ENCODE measurements at places on chromosomes 12 and 14.
A peak's percentile ranks its signal among the peaks of the same experiment; 100 is the strongest.

GRCh38 chr12:113475451-113476175 is 3.9 kb upstream of the LHX5 start:
- no peak for DNase-seq

- DNase-seq: no peak
Measured at GRCh38 chr14:36955376-36955775, 217.0 kb downstream of the SLC25A21 start.

DNA sequence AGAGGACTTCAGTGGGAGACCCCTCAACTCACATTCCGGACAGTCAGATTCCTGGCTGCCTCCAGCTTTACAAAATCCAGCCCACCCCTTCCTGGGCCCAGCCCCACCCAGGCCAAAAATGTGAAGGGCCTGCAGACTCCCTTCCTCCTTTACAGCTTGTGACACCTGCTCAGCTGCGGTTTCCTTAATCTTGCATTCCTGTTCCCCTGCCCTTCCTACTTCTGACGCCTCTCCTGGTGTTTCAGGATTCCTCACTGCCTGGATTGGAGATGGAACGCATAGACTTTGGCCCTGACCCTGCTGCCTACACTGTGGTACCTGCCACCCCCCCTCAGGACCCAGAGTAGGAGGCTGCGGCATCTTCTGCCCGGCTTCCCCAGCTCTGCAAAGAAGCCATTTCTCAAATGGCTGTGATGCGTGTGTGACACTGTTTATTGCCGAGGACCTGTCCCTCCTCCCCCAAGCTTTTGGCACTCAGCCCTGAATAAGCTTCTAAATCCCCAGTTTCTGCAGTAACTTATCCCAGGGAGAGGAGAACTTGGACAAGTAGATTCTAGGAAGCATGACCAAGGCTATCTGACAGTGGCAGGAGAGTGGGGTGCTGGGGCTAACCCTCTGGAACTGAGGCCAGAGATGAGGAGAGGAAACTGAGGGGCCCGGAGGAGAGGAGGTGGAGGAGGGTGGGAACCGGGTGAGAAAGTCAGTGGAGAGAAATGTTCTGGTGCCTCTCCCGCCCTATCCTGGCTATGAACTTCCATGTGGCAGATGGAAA is 24.9 kb upstream of the BCDIN3D start:
- no peak for DNase-seq

GRCh38 chr12:26027401-26027800 is 68.9 kb downstream of the RASSF8 start:
- no peak for DNase-seq

DNA sequence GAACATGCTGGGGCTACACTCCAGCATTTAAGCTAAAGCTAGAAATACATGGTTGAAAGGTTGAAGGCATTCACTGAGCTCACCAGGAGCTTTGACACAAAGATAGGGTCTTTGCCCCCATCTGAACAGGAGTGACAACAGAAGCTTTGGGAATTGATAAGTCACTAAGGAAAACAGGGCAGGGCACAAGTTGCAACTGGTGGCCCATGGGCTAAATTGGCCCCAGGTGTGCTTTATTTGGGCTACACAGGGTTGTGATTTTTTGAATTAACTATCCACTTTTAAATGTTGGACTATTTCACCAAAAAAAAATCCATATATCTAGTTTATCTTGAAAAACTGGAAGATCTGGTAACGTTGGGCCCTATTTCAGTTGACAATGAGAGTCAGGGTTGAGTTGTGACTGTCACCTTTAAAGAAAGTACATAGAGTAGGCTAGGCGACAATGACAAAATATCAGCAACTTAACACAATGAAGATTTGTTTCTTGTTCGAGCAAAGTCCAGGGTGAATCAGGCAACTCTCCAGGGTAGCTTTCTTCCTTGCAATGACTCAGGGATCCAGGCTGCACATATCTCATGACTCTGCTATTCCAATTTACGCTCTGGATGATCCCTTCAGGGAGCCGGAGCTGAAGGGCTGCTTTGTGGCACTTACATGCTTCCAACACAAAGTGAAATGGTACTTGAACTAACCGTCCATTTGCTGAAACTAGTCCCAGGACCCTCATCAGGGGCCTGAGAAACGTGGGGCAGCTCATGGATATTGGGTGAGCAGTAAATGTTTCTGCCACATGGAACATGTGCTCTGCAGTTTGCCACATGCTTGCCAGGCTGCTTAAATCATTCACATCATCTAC is 13.3 kb upstream of the EIF4B start:
- peak; percentile 82 for DNase-seq

DNA sequence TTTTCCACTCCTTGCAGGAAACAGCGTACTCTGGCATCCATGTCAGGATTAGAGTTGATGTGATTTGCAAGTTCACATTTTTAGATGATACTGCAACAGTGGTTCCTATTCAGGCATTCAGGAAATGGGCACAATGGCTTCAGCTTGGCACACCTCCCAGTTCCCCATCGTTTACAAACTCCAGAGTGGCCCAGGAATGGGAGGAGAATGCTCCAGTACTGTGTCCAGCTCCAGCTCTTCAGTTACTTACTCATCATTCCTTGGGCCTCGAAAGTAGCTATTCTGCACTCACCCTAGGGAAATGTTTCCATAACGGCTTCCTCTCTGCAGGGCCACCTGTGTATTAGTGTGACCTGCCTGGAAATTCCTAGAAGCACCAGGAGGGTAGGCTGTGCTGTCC is 239.7 kb upstream of the RGS6 start:
- DNase-seq: peak; percentile 61

- no peak for DNase-seq
Measured at GRCh38 chr12:121535150-121536053, 45.4 kb downstream of the KDM2B start.

GRCh38 chr14:44135972-44136371 is 371.1 kb downstream of the FSCB start:
- no peak for DNase-seq

GRCh38 chr14:97267509-97267908 is 470.3 kb downstream of the VRK1 start:
- DNase-seq: no peak
